Kasumi-1 (cell line): ENCODE measurements at places on chromosomes 12 and 14.

DNA sequence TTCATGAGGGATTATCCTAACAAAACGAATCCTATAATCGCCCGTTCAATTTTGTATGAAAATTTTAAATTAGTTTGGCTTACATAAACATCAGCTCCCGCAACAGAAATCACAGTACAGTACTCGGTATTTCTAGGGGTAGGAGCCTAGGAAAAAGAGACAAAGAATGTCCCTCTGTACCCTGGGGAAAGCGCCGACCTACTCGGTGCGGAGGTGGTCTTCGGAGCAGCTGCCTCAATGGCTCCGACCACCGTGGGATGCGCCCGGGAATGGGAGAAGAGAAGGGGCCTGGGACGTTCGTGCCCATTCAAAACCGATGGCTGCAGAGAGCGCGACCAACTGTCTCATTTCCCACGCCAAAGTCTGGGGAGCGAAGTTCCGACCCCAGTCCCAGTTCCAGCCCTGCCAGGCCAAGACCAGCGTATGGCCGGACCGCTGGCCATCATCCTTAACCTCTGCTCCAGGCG is 618 bp downstream of the GNPNAT1 start:
- DNase-seq: no peak

GRCh38 chr14:58887931-58888330 is 250.2 kb downstream of the DACT1 start:
- DNase-seq: no peak

GRCh38 chr14:83734431-83734830 is 1795.5 kb upstream of the FLRT2 start:
- DNase-seq: no peak

- DNase-seq: peak; percentile 13
Measured at GRCh38 chr14:24298892-24299254, 707 bp downstream of the DHRS1 start.

DNA sequence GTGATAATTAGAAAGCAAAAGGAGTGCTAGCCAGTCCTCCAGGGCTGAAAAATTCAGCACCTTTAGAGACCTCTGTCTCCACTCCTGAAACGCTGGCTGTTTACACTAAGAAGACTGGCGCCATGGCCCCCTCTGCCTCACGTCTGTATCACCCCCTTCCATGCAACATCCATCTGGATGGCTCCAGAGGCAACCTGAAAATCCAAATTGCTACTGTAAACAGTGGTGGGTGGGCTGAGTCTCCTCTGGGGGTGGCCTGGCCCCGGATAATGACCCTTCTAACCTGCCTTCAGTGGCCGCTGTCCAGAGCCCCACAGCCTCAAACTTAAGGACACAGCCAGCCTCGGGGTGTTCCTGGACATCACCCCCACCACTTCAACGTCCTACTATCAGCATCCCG is 1.4 kb downstream of the PRKD1 start:
- DNase-seq: no peak

DNA sequence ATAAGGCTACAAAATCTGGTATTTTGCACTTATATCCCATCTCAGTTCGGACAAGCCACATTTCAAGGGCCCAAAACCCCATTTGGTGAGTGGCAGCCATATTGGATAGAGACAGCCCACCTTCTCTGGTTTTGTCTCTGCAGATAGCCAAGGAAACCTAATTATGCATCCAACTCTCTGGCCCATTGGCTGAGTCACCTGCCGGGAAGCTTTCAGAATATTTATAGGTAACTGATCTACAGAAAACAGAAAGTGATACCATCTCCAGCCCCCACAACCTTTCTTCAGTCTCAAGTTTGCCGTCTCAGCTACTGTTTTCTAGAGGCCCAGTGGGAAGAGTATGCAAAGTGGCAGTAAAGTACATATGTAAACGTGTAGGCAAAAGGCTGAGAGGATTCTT is 33.7 kb upstream of the PPP1CC start:
- DNase-seq: no peak

DNA sequence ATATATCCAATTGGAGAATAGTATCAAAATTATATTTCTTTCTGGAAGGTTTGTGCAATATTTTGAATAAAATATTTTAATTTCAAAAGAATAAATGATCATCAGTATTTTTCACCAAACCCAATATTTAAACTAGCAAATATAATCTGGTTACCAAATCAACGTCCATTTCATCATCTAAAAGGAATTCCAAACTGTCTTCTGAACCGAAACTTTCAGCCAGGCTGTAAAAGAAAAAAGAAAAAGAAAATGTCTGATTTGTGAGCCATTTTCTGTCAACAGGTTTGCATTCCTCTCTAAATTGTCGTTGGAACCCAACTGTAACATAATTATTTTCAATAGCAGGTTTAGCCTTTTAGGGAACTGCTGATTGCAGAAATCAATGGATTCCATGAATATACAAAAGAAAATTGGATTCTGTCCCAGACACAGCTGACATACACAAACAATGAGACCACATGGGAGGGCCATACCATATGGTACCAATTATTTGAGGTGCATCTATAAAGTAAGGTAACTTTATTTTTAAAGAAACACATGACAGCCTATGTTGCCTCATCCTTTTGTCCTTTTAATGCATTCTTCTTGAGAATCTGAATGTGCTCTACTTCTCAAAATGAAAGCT is 22.7 kb downstream of the SNRPF start:
- DNase-seq: no peak

- no peak for DNase-seq
Measured at GRCh38 chr12:25264114-25264513, 13.4 kb upstream of the KRAS start.

DNA sequence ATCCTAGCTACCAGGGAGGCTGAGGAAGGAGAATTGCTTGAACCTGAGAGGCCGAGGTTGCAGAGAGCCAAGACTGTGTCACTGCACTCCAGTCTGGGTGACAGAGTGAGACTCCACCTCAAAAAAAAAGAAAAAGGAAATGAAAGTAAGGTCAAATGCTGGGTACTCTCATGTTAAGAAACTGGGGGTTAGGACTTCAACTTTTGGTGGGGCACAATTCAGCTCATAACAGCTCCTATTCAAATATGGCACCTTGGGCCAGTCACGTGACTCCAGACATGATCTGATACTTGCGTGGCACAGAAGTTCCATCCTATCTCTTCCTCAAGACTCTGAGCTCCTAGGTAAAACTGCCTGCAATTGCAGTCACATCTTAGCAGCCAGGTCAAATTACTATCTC is 142.7 kb downstream of the EGLN3 start:
- no peak for DNase-seq

- no peak for DNase-seq
Measured at GRCh38 chr12:94333396-94333795, 126.3 kb downstream of the CEP83 start.

GRCh38 chr14:99736603-99737371 is 52.7 kb downstream of the CYP46A1 start:
- DNase-seq: no peak

DNA sequence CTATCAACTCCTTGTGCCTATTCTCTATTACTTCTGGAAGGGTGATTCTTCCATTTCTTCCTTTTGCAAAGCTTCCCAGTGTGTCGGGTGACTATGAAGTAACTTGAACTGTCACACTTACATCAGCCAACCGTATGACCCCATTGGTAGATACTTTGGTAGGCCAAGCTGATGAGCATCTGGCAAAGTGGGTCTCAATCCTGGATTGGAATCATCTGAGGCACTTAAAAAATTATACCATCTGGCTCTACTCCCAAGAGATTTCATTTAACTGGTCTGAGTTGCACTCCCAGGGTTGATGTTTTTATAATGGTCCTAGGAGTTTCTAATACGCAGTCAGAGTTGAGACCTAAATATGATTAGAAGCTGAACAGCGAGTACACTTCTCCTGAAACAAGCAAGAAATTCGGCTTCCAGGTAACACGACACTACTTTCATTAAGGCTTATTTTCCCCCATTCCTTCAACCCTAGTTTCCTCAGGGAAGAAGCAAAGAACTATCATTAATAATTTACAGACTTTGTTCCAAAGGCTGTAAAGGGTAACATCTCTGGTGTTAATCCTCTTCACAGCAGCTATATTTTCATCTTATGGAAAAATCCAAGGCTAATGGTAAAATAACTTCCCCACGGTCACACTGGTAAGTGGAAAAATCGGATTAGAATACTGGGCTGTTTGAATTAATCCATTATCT is 76.8 kb downstream of the PDE6H start:
- no peak for DNase-seq

- DNase-seq: no peak
Measured at GRCh38 chr12:5593086-5593485, 161.2 kb downstream of the NTF3 start.

- DNase-seq: peak; percentile 1
Measured at GRCh38 chr12:8912914-8913313, 1.4 kb upstream of the PHC1 start.

DNA sequence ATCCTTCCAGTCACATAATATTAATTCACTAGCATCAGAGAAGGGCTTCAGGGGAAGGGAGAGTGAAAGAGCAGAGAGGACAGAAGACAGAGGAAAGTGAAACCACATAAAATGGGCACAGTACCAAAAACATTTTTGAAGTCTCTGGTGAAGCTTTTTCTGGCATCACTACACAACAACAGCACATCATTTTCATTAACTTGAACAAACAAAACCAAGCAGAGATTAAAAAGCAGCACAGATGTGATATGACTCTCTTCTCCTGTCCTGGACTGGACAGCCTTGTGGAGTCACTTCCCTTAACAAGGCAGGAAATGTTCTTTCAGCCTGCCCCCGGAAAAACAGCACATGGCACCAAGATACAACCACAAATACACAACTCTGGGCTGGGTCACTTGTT is 112.0 kb downstream of the TSPAN8 start:
- DNase-seq: peak; percentile 10

DNA sequence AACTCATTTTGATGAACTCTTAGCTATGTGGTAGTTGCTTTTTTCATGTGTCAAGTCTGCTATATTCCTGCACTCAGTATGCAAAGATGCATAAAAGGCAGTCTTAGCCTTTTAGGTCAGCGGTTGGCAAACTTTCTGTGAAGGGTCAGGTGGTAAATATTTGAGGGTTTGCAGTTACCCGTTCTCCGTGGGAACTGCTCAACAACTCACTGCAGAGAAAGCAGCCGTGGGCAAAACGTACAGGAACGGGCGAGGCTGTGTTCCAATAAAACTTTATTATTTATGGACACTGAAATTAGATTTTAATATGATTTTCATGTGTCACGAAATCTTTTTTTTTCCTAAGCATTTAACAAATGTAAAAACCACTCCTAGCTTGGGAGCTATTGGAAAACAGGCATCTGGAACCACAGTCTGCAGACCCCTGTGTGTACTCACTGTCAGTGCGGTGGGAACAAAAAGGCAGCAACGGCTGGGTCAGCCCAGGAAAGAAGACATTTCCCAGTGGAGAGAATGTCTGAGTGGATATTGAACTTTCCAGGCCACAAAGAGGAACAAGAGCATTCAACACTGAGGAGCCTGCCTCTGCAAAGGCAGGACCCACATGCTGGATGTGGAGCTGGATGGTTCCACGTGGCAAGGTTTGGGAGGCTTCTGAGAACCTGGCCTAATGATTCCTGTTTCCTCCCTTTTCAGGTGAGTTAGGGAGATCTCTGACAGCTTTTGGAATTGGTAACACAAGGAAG is 3.5 kb upstream of the ACACB start:
- DNase-seq: peak; percentile 47

DNA sequence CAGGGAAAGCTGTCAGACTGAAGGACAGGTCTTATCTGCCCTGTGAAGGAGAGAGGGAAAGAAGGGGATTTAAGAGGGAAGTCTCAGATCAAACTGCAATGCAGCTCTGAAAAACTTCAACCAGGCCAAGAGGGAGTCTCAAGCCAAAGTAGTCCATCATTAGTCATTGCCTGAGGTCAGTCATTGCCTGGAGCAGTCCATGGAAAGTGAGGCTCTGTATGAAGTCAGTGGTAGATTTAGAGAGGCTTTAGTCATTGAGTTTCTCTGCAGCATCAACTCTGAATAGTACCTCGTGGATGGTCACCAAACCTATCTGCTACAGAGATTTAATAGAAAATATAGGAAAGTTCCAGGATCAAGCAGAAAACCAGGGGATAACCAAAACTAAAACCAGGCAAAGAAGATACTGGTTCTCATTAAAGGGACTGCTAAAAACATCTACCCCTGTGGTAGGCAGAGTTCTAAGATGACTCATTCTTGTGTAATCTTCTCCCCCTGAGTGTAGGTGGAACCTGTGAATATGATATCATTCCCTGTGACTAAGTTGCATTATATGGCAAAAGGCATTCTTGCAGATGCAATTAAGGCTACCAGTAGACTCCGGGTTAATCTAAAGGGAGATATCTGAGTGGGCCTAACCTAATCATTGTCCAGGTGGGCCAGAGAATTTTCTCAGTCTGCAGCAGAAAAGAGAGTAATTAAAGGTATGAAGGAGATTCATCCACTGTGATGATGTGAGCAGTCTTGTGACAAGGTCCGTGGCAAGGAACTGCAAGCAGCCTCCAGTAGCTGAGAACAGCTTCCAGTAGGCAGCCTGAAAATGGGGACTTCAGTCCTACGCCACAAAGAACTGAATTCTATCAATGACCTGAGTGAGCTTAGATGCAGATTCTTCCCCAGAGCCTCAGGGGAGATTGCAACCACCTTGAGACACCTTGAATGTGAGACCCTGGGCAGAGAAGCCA is 123.1 kb downstream of the GALC start:
- DNase-seq: no peak

DNA sequence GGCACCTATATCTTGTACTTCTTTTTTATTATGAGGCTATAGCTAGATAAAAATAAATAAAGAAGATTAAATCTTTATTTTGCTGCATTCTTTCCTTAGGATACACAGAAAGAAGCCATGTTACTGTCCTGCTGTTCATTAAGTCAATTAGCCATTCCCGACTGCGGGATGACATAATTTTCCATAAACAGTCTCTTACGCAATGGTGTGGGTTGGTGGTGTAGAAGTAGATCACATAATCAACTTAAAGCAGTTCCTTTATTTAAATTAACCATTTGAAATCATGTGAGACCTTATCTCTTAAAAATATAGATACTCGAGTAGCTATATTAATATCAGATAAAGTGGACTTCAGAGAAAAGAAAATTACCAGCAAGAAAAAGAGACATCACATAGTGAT is 40.2 kb downstream of the TAOK3 start:
- peak; percentile 67 for DNase-seq

- no peak for DNase-seq
Measured at GRCh38 chr14:104339829-104340228, 201.4 kb downstream of the KIF26A start.

- peak; percentile 83 for DNase-seq
Measured at GRCh38 chr12:62123721-62124203, 136.4 kb upstream of the USP15 start.
